T-helper 17 cell (primary cell): ENCODE measurements at places on chromosomes 7 and 10. TPM values are rescaled to one million over a fixed set of nuclear protein-coding genes. Genes with fewer than 3 reads are reported as not detected.

Gene ACHE
- 0.25 TPM for total RNA-seq

Gene TUBAL3
- total RNA-seq: not detected

Gene KCNIP2
- total RNA-seq: 2.9 TPM

Gene PCGF5
- total RNA-seq: 86.8 TPM

Gene BET1
- 18.0 TPM for total RNA-seq

Gene C7orf57
- 0.29 TPM for total RNA-seq

Gene FGL2
- total RNA-seq: 5.1 TPM
